GM18507 (cell line): ENCODE measurements at places on chromosomes 6 and 20.

DNA sequence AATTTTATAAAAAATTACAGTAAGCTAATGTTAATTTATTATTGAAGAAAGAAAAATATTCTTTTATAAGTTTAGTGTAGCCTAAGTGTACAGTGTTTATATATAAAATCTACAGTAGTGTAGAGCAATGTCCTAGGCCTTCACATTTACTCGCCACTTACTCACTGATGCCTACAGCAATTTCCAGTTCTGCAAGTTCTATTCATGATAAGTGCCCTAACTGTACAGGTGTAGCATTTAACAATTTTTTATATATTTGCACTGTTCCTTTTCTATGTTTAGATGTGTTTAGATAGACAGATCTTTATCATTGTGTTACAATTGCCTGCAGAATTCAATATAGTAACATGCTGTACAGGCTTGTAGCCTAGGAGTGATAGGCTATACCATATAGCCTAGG lies 80.1 kb upstream of the HDAC2 start:
- no peak for DNase-seq

DNA sequence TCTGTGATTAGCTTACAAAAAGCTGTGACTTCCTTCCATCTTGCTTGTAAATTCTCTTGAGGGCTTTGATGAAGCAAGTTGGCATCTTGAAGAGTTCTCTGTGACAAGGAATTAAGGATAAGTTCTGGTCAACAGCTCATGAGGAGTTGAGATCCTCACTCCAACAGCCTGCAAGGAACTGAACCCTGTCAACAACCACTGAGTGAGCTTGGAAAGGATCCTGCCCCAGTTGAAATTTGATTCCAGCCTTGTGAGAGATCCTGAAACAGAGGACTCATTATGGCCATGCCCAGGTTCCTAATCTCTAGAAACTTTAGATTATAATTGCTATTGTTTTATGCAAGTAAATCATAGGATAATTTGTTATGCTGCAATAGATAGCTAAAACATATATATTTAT lies 133.7 kb downstream of the PTCHD4 start:
- no peak for DNase-seq

DNA sequence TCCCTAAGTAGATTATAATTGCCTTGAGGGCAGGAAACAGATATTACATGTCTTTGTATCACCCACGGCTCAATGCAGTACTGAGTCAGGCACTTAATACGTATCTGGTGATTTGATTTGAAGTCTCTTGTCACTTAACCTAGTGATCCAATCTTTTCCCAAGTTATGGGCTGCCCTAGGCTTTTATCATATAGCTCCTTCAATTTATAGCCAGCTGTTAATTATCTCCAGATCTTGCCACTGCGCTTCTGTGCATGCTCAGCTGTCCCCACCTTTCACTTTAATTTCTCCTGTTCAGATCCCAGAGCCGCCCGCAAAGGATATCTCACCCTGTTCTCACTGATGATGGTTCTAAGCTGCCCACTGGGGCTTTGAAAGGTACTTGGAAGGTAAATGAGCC lies 41.9 kb downstream of the SNHG17 start:
- no peak for DNase-seq

GRCh38 chr6:18266523-18266912 lies 2.2 kb upstream of the DEK start:
- no peak for DNase-seq

DNA sequence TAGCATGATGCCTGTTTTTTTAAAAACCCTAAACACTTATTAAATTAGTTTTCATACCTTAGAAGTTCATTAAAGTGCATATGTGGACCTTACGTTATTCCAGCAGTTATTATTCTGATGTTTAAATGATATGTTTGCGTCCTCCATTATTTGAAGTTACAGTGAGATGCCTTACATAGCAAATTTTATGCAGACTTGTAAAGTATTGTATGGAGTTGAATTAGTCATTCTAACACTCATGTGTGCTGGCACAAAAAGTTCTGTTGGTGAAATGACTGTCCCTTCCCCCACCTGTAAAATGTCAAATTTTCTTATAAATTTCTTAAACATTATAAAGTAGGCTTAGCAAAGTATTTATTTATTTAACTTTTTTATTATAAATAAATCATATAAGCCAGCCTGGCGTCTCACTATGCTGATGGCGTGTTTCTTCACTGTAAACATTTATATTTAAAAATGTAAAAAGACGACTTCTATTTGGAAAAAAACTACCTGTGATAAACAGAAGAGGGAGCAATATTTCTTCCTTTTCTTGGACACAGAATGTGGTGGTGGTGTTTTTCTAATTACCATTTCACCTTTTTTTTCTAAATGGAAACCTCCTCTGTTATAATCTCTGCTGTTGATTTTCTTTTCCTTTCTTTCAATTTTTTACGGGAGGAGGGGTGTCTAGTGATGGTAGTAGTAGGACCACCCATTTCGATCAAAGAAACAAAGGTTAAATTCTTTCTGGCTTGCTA lies 155.4 kb downstream of the RFPL4B start:
- DNase-seq: no peak

GRCh38 chr20:1911536-1911935 lies 16.3 kb downstream of the SIRPA start:
- no peak for DNase-seq

DNA sequence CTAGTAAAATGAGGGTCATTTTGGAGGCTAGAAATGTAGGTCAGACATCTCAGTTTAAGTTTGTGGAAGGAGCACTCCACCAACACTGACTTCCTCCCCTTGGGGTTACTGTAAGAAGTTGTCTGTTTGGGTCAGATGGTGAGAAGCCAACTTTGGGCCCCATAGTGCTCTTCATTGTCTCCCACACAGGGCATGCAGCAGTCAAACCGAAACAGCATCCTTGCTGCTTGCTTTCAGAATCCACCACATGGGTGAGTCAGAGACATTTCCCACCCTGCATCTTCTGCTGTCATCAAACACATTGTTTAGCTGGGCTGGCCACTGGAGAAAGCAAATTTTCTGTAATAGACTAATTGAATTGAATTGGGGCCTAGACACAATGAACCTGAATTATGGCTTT lies 16.8 kb downstream of the IL17F start:
- DNase-seq: peak; percentile 76

- no peak for DNase-seq
Measured at GRCh38 chr20:53423587-53424146, 170.0 kb downstream of the ZNF217 start.

GRCh38 chr20:57503035-57503658 lies 21.8 kb downstream of the CTCFL start:
- peak; percentile 17 for DNase-seq
